ENCODE measurements at places on chromosomes 3 and 15.

GRCh38 chr3:183909030-183909600 lies 24.4 kb upstream of the PARL start:
- no peak for DNase-seq

- DNase-seq, result no peak
Measured at GRCh38 chr3:62376906-62377877, 3.8 kb upstream of the FEZF2 start.

DNA sequence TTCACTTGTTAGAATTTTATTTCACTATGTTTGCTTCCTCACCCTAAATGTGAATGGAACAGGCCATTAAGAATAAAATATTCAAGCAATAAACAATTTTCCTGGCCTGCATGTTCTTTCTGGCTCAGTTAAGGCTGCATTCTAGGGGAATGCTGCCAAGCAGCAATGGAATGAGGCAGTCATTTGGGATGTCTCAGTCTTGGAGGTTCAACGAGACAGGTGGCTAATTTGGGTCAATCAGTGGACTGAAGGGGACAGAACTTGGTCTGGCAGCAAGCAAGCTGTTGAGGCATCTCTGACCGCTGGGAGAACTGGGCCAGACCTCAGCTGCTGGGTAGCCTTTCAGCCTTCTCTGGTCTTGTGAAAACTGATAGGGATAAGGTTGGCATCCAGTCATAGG lies 241.6 kb downstream of the NLGN1 start:
- DNase-seq, result no peak

- DNase-seq, result peak; percentile 54
Measured at GRCh38 chr15:35514759-35515158, 31.2 kb downstream of the DPH6 start.

DNA sequence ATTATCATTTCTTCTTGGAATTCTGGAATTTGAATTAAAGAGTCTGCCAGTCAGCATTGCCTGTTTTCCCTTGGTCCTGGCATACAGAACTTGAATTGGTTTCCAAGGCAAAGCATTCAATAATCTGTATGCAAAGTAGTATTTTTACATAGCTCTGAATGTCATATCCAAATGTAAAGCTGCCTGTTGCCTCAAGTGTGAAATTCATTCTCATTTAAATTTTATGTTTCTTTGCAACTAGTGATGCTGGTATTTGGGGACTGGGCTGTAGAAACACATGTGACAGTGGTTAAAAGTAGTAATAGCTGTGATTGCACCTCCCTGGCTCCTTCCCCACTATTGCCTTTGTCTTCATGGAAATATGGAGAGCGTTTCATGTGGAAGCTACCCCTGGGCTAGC lies 743.9 kb upstream of the GOLIM4 start:
- DNase-seq, result no peak

DNA sequence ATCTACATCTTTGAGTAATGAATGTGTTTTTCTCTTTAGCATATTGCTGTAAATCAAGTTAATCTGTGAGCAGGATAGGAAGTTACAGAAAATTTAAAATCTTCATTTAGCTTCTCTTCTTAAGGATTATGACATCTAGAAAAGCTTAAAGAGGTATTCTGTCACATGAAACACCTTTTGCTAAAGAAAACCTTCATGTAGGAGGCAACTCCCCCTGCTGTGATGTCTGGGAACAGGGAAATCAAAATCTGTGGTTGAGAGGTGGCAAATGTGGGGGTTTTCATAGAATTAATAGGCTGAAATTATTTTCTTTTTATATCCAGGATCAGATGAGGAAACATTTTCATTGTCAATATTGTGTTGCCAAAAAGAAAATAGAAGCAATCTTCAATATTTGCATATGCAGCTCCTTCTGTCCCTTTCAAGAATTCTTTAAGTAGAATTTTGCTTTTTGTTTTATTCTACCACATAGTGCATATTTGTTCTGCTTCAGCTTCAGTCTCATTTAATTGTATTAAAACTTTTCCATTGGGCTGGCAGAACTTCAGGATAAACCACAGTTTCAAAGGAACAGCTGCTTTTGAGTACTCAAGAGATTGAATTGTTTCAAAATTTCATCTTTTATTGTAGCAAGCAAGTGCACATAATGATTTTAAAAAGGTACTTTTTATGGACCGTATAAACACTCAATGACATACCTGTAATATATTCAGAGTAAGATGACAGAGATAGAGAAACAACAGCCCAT lies 128.4 kb downstream of the RAP2B start:
- DNase-seq, result no peak

GRCh38 chr3:45858809-45859543 lies 17.1 kb upstream of the LZTFL1 start:
- DNase-seq, result no peak

All from astrocyte (in vitro differentiated cells and primary cell).